ENCODE measurements at places on chromosomes 3 and 15. TPM values are rescaled to one million over a fixed set of nuclear protein-coding genes. Genes with fewer than 3 reads are reported as not detected.

Gene SH3BP5
- 1.8 TPM for total RNA-seq

DNA sequence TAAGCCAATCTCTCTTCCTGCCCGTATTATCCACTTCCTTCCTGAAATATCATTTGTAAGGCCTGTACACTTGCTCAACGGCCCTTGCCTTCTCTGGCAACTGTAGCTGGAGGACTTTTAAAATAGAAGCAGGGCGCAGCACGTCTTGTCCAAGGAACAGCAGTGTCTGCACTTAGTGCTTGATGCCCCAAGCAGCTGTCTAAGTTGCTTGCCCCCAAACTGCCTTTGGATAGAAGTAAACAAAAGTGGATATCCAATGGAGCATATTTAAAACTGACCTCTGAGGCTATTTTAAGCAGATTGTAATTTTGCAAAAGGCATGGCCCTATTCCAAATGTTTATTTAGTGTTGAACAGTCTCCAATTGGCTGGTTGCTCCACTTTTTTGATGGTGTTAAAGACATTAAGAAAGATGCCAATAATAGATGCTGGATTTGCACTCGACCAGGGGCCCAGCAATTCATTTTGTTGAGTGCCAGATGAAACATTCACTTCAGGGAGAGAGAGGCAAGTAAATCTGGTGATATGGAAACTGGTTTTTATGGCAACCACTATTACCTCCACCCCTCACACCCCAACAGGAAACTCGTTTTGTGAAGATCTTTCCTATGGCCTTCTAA is 526.8 kb upstream of the TBL1XR1 start:
- peak overlapping the region; percentile 41 for H3K27ac ChIP-seq
- H3K36me3 ChIP-seq = no peaks in the 10 kb centered on the region
- no peak overlapping the region for H3K4me3 ChIP-seq
- no peaks in the 10 kb centered on the region for H3K27me3 ChIP-seq

- peaks cover 27% of the 10 kb centered on the region for H3K4me1 ChIP-seq
- no peaks in the 10 kb centered on the region for H3K36me3 ChIP-seq
- DNase-seq = peak; percentile 74
- H3K27me3 ChIP-seq = no peaks in the 10 kb centered on the region
- H3K4me3 ChIP-seq = no peak overlapping the region
- no peak overlapping the region for H3K27ac ChIP-seq
Measured at GRCh38 chr15:57565311-57565710, 26.4 kb upstream of the MYZAP start.

DNA sequence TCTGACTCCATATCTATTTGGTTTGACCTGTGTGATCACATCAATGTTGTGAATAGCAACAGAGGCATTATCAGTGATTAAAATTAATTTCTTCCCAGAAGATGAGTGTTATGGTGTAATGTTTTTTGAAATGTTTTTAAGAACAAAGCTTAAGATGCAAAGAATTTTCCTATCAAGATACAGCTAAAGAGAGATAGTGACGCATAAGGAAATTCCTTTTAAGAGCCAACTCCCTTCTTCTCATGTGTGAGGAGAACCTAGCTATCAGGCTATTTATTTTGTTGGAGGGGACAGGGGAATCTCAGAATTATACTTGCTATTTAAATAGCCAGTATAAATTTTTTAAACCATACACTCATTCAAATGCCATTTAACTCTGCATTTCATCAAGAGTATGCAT is 71.3 kb downstream of the COL8A1 start:
- H3K27me3 ChIP-seq = peaks cover 3% of the 10 kb centered on the region
- H3K27ac ChIP-seq = no peak overlapping the region
- H3K4me3 ChIP-seq = no peak overlapping the region
- no peaks in the 10 kb centered on the region for H3K36me3 ChIP-seq

GRCh38 chr3:129764090-129764489 is 129.4 kb downstream of the TMCC1 start:
- H3K27ac ChIP-seq = no peak overlapping the region
- no peak overlapping the region for H3K4me3 ChIP-seq
- no peaks in the 10 kb centered on the region for H3K36me3 ChIP-seq
- no peaks in the 10 kb centered on the region for H3K27me3 ChIP-seq
- DNase-seq = no peak

- peak; percentile 32 for DNase-seq
- H3K36me3 ChIP-seq = no peaks in the 10 kb centered on the region
- peaks cover 13% of the 10 kb centered on the region for H3K27me3 ChIP-seq
- no peaks in the 10 kb centered on the region for H3K4me1 ChIP-seq
- H3K4me3 ChIP-seq = peak overlapping the region; percentile 66
Measured at GRCh38 chr3:64686446-64686908, 1.3 kb downstream of the ADAMTS9 start.

DNA sequence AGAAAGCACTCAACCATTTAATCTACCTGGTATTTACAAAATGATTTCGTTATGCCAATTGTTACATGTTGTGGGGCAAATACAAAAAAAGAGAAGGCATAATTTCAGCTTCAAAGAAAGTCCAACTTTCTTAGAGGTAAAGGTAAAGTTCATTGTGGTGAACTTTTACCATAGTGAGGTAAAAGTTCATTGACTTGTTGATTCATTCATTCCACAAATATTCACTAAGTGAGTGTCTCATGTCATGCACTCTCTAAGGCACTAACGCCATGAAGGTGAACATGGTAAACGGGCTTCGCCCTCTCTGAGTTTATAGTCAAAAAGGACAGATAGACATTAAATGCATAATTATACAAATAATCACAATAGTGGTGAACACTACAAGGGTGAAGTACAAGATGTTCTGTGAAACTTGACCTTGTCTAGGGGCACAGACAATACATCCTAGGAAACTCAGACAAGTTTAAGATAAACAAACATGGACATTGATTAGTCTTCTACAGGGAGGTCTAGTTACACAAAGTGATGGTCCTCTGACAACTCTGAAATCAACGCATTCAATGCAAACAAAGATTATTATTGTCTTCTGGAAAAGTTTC is 378.6 kb downstream of the MAGI1 start:
- peaks cover 5% of the 10 kb centered on the region for H3K4me1 ChIP-seq
- H3K27me3 ChIP-seq = no peaks in the 10 kb centered on the region
- no peak overlapping the region for H3K4me3 ChIP-seq
- no peak for DNase-seq
- H3K27ac ChIP-seq = no peak overlapping the region

- peaks cover 20% of the 10 kb centered on the region for H3K4me1 ChIP-seq
- no peak for DNase-seq
Measured at GRCh38 chr3:4746241-4746958, 232.8 kb upstream of the BHLHE40 start.

Measured in stomach (tissue), 19 donors.